ENCODE measurements at places on chromosomes 6 and 20.

DNA sequence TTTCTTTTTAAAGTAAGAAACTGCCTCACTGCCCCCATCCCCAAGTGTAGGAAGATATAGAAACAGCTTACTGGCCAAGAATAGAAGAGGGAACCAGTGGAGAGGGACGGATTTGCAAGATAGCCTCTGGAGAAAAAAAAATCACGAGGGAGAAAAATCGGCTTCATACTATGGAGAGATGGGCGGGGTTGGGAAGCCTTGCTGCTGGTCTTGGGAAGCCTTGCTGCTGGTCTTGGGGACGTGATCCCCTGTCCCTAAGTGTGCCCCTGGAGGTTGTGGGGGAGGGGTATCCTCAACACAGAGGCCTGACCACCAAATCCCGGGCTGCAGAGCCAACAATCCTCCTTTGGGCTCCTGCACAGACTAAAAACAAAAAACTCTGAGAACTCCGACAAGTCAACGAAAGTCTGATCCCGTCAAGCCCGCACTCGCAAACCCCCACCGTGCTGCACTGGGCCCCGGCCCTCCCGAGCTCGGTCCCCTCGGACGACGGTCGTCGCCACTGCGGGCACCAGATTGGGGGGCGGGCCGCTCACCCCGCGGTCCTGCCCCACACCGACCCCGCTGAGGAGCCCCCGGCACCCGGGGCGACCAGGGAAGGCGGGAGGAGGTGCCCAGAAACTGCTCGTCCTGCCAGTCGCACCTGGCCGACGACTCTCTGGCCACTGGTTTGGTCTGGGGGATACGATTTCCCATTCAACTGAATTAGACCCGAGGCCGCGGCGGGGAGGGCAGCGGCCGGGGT lies 750 bp downstream of the MAP7 start:
- no peak for DNase-seq

DNA sequence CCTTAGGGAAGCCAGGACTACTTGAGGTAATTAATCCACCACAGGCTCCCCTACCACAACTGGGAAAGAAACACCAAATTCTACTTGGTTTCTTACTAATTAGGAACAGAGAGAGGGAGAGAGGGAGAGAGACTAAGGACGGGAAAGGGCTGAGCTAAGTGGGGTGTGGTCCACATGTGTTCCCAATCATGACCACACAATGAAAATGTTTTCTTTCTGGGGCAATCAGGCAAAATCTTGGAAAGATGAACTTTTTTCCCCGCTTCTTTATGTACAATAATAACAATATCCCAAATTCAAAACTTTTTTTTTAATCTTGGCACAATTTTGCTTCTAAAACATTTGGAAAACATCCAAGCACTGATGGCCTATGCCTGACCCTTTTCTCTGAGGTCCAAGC lies 734.4 kb downstream of the MAFB start:
- DNase-seq = no peak

DNA sequence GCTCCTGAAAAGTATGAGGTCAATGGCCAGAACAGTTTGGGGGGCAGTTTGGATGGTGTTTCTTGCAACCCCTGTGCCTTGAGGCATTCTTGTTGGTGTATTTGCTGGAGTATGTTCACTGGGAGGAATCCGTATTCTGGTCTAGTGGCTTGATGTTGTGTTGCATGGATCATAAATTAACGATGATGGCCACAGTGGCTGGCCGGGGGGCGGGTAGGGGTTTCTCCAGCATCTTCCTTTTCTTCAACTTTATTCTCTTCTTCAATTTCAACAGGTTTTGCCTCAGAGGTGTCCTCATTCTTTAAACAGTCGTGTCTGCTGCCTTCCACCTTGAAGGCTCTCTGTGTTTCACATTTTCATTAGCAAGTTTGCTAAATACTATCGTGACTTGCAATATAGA lies 43.0 kb upstream of the THBS2 start:
- no peak for DNase-seq

GRCh38 chr6:157163434-157164159 lies 159.7 kb downstream of the TMEM242 start:
- no peak for DNase-seq

- DNase-seq = no peak
Measured at GRCh38 chr6:125169058-125169457, 15.5 kb downstream of the TPD52L1 start.

DNA sequence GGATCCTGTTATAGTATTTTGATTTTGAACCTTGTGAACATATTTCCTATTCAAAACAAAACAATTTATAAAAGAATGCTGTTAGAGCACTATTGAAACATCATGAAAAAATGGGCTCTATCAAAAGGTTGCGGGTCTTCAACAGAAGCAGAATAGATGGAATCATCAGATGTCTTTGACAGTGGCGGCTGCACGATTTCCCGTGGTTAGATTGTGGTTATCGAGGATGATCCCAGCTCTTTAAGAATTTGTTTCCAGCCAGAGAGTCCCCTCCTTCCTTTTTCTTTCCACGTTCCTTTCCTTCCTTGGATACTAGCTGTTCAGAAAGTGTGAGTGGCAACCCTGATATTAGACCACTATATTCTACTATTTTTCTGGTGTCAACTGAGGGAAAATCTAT lies 163.4 kb downstream of the FARS2 start:
- DNase-seq = no peak

GRCh38 chr6:28537509-28538140 lies 11.9 kb downstream of the GPX5 start:
- DNase-seq = no peak

DNA sequence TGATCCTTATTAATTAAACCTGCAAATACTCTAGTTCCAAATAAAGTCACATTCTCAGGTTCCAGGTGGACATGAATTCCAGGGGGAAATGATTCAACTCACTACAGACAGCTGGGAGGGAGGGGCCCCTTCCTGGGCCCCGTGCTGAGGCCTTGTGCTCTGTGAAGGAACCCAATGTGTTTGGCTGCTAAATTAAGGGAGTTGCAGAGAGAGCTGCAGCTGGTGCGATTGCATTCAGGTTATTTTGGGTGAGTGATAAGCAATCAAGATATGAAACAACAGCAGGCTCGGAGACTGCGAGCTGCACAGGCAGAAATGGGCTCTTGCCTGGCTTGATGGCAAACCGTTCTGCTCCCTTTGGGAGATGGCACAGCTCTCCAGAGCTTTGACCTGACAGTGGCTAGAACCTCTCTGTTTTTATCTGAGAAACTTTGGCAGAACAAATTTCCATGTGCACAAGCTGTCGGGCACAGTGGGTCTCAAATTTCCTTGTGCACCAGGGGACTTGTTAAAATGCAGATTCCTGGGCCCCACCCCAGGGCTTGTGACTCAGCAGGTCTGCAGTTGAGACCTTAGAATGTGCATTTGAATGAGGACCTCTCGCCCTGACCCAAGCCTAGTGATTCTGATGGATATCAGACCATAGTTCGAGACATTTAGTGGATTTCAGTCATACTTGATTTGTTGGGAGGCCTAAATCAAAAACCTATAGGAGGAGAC lies 9.8 kb downstream of the MAPK13 start:
- no peak for DNase-seq

- DNase-seq = no peak
Measured at GRCh38 chr6:36127462-36128016, 2.8 kb upstream of the MAPK13 start.

DNA sequence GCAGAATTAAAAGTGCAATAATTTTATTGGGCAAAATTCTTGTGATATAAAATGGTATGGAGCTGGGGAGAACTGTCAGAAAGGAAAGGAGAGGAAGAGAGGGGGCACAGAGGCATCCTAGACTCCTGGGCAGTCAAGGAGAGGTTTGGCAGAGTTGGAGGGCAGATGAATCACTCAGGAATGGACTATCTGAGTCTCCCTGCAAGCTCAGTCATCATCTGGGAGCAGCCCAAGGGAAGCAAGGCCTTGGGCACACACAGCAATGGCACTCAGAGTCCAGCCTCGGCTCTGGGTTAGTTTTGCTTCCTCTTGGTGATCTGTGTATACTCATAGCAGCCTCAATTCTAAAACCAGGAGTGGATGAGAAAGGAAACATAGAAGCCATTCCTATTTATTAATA lies 67.2 kb downstream of the SLC22A1 start:
- no peak for DNase-seq

GRCh38 chr20:41443691-41444090 lies 77.1 kb upstream of the EMILIN3 start:
- no peak for DNase-seq

GRCh38 chr6:31851485-31851832 lies 11.2 kb downstream of the NEU1 start:
- DNase-seq = no peak

GRCh38 chr20:53917145-53918019 lies 153.0 kb downstream of the BCAS1 start:
- DNase-seq = no peak

DNA sequence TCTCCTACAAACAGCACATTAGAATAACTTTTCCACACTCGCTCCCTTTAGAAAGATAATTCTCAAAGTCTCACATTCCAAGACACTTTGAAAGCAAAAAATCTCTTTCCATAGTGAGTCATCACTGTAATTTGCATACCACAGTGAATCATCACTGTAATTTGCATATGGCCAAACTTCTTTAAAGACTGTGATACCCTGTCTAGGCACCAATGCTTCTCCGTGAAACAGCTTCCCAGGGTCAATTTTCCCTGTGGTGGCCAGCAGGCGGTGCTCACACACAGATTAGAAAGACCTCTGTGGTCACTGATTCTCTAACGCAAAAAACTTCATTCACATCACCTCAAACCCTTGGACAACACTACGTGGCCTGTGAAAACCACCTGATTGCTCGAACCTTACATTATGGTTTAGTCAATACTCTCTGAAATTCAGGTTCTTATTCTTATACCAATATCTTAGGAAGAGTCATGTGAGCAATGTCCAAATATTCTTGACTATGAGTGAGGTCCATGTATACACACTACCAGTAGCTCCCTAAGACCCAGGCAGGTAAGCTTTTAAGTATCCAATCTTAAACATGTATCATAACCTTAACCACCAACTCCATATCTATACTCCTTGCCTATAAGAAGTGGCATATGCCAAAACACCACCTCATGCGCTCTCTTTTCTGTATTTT lies 78.5 kb upstream of the PHACTR1 start:
- peak; percentile 2 for DNase-seq

DNA sequence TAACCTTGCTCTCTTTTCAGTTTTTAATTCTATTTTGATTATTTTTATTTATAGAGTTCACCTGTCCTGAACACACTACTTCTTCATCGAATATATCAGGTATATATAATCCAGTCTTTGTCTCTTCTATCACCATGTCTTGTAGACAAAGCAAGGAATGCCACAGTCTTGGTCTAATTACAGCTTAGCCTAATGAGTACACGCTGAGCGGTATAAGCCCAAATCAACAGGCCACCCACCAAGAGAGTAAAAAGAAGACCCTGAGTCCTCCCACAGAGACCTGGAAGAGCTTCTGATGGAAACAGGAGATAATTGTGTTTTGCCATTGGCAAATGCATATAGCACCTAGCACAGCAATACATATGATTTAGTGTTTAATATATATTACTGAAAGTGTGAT lies 68.7 kb upstream of the TCF21 start:
- no peak for DNase-seq

DNA sequence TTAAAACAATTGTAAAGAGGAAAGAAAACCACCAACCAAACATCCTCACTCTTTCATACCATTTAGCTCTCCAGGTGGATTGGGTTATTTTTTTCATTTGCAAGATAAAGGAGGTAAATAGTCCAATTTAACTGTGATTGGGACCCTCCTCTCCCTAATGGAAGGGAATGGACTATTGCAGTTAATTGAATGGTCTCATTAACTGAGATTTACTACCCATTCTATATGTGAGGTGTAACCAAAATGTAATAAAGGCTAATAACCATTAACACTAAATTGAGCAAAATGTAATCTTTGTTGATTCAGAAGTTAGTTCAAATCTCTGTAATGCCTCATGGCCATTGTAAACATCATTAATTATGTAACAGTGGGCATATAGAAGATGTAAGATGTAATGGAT lies 105.0 kb downstream of the KLHL32 start:
- no peak for DNase-seq

DNA sequence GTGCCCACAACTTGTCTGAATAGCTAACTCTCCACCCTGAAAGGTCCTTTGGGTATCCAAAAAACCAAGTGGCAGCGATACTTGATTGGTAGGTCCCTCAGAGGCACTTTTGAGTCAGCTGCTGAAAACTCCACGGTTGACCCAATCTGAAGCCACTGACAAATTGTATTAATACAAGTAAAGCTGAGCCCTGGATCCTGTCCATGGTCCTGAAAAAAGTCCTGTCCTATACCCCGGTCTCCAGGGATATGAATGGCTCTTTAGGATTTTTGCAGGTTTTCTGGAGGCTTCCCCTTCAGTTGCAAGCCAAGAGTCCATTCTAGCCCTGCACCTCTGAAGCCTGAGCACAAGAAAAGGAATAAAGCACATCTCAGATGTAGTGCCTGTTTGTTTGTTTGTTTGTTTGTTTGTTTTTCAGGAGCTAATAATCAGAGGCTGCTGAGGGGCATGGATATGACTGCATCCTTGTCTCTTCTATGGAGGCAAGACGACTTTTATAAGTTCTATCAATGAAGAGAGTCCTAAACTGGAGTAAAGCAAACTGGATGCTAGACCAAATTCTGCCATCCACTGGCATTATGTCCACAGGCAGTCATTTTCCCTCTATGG lies 1.7 kb upstream of the SLC12A5 start:
- DNase-seq = no peak

GRCh38 chr6:141307309-141307998 lies 825.3 kb upstream of the GJE1 start:
- no peak for DNase-seq

DNA sequence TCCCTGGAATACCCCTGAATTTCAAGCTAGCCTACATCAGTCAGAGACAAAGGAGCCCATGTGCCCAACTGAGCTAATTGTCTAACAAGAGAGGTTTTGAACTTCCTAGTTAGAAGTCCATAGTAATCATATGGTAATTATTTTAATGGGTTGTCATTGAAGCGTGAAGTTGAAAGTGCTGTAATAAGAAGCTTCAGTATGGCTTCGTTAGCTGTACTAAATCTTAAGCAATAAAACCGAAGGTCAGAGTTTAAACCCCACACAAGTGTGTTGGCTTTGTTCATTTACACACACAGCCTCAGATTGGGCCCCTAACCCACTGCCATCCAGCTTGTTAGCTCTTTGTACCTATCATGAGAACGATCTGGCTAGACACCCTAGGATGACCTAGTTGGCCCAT lies 195.6 kb upstream of the RIN2 start:
- DNase-seq = no peak

DNA sequence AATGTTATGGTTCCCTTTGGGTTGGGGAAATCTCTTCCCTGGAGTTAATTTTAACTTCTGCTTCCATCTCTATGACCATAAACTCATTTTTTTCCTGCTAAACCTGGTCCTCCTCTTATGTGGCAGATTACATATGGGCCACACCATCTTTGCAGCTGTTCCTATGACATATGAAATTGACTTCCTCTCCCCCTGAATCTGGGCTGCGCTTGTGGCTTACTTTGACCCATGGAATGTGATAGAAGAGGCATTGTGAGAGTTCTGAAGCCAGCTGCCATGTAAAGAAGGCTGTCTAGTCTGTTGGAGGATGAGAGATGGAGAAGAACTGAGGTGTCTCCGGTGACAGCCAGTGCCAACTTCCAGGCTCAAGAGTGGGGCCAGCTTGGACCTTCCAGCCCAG lies 100.1 kb downstream of the CDC5L start:
- DNase-seq = no peak
